ENCODE measurements at places on chromosomes 6 and 20.
A peak's percentile ranks its signal among the peaks of the same experiment; 100 is the strongest.

DNA sequence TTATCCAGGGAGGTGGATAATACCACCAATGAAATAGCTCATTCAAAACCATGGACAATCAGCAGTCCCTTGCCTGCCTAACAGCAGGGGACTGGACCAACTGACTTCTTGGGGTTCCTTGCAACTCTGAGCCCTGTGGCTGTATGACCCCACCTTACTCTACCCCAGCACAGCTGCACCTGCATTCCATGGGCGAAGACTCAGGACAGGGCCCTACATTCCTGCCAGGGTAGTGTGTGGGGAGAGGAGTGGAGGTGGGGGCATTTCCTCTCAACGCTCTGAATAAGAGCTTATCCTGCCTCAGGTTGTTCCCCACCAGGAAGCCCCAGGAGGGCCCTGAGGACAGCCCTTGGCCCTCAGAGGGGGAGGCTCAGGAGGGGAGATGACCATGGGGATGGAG lies 30.8 kb upstream of the HMGA1 start:
- no peak for DNase-seq

GRCh38 chr6:105045526-105045925 lies 88.6 kb downstream of the LIN28B start:
- DNase-seq = no peak

DNA sequence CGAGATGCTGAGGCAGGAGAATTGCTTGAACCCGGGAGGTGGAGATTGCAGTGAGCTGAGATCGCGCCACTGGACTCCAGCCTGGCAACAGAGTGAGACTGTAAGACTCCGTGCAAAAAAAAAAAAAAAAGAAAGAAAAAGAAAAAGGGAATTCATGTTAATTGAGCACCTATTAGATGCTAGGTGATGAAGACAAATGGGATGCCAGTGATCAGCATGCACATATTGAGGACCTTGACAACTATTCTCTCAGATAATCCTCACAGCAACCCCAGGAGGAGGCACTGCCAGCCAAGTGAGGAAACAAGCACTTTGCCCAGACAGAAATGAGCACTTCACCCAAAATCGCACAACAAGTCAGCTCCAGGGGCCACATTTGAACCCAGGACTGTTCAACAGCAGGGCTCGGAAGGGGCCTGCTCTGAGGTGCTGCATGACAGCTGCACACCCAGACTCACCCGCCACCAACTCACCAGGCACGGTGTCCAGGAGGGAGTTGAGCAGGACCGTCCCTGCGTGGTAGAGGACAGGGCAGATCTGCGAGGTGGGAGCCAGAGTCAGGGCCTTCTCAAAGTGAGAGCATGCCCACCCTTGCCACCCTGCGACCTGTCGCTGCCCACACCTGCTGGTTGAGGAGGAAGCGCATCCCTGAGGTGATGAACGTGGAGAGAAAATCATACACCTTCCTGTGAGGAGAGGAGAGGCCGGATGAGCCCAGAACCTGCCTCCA lies 4.6 kb downstream of the PLTP start:
- no peak for DNase-seq

- DNase-seq = no peak
Observed at GRCh38 chr6:150651808-150652470, 52.3 kb downstream of the PLEKHG1 start.

DNA sequence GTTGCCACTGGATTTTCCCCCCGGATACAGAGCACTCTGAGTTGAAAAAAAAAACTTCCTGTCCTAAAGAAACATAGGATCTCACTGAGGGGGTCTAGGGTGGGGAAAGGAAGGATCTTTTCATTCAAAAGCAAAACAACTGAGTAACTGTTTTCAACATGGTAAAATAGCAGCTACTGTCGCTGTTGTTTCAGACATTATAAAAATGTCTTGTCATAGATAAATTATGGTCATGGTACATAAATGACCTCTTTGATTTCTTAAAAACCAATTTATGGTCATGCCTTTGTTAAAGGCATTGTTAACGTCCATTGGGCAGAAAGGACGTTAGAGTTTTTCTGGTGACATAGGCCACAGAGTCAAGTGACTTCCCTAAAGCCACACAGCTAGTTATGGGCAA lies 180.4 kb upstream of the DTNBP1 start:
- DNase-seq = no peak

GRCh38 chr20:62827311-62828038 lies 10.6 kb downstream of the COL9A3 start:
- no peak for DNase-seq

DNA sequence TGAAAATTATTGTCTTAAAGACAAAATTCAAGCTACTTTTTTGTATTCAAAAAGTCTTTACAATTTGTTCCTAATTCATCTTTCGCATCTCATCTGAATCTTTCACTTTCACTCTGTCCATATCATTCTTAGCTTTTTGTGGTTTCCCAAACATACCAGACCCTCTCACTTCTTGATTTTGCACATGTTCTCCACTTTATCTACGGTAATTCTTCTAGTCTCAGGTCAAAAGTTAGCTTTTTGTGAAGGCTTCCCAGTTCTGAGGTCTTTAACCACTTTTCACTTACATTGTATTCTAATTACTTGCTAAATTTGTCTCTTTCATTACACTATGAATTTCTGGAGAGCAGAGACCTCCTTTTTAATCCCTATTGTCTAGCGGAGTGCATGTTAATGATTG lies 34.6 kb upstream of the EPHA7 start:
- DNase-seq = no peak

- DNase-seq = peak; percentile 50
Observed at GRCh38 chr6:117555882-117556498, 46.3 kb downstream of the GOPC start.

DNA sequence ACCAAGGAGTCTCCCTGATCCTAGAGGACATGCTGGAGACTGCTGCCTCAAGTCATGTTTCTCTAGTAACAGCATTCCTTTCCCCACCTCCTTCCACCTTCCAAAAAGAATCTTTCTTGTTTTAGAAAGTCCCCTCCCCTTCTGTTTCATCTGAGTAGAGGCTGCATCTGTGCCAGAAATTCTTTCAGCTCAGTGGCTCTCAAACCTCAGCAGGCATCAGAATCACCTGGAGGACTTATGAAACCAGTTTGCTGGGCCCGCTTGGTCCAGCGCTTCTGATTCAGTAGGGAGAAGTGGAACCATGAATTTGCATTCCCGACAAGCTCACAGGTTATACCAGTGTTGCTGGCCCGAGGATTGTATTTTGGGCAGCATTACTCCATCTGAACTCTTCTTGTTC lies 55.1 kb downstream of the TMEM200A start:
- DNase-seq = no peak

DNA sequence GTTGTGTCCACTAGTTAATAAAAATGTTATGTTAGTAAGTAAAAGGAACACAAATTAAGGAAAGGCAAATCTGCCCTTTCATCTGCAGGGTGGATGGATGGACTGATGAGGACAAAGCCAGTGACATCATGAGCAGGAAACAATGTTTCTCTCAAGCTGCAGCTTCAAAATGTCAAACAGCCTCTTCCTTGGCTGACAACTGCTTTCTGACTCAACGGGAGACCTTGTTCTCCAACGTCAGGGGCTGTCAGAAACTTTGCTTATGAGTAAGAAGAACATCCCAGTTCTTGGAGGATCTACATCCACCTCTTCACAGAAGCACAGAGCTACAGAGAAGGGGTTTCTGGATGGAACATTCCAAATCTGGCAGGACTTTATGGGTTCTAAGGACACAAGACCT lies 6.0 kb downstream of the CST2 start:
- DNase-seq = no peak

- no peak for DNase-seq
Observed at GRCh38 chr20:846894-847278, 13.4 kb downstream of the FAM110A start.

GRCh38 chr6:153086225-153086990 lies 44.7 kb downstream of the RGS17 start:
- DNase-seq = no peak

DNA sequence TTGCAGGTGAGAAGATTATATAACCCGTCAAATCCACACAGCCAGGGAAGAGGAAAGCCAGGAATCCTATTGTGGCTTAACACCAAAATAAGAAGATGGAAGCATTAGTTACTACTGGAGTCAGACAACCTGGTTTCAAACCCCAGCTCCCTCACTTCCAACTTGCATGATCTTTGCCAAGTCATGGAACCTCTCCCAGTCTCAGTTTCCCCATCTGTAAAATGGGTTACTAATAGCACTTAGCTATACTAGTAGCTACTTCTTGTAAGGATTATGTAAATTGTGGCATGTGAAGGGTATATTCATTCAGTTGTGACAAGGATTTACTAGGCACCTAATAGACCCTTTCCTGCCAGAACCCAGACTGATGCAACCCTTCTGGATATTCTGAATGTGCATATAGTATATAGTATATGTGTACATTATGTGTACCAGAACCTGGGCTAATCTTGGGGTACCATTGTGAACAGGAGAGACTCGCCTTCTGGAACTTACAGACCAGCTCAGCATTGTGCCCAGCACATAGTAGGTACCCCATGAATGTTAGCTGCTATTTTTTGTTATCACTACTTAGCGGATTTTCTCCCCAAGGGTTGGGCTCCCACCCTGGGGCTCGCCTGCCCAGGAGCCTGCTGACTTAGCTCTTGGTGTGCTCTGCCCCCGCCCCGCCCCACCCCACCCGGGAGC lies 50.3 kb downstream of the JPH2 start:
- no peak for DNase-seq

DNA sequence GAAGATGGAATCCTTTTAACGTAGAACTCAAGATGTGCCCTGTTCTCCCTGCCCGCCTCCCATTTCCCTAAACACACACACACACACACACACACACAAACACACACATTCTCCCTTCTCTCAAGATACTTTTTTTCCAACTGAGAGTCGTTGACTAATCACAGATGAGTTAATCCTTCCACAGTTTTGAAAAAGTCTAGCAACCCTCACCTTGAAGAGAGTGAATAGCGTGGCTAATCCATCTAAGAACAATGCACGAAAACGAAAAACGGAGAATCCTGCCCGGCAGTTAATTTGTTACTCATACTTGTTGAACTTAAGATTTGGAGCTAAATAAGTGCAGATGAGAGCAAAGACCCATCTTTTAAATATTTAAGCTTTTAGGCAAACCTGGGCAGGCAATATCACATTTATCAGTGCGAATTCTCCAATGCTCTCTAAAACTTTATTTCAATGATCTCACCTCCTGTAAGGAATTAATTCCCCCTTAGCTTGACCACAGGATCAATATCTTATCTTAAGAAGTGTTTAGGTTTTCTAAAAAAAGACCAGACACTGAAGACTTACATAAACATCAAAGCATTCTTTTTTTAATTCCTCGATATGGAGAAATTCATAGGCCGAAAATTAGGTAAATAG lies 1.1 kb downstream of the AGPAT4 start:
- DNase-seq = no peak

GRCh38 chr6:32668226-32668747 lies 1.8 kb upstream of the HLA-DQB1 start:
- DNase-seq = peak; percentile 27
